ENCODE measurements at places on chromosomes 6 and 20. TPM values are rescaled to one million over a fixed set of nuclear protein-coding genes. Genes with fewer than 3 reads are reported as not detected.

DNA sequence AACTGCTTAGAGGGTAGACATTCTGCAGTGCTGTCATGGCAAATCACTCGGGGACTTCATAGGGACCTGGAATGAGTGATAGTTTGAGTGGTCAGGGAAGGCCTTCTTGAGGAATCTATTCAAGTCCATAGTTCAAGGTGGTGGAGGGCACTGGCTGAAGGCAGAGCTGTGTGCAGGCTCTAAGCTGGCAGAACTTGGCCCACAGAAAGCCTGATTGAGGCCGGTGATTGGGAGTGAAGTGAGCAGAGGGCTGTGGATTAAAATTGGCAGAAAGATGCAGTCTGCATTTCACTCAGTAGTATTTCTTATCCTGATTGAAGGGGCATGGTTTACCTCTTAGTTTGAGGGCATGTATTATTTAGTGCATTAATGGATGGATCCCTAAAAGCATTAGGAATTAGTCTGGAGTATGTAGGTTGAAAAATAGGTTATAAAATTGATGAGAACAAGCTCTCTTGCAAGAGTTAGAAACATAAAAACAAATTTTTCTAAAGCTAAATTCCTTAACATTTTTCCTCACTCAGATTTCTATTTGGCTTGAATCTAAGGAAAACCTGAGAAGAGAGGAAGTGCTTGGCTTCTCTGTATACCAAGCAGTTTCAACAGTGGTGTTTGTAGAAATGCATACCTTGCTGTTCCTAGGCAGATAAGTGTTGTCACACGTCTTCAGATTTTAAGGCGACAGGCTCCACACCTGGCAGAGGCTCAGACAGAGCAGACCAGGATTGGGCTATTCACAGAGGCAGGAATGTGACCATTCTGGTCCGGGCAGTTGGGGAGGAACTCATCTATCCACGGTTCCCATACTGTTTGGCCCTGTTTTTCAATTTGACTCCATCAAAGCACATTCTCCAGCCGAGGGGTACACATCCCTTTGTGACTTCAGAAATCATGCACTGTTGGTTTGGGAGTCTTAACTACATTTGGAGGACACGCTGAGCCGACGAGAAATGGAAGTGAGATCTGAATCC, 45.2 kb downstream of the UTRN start:
- no peaks in the 10 kb centered on the region for H3K36me3 ChIP-seq
- H3K27me3 ChIP-seq: no peaks in the 10 kb centered on the region
- H3K27ac ChIP-seq: no peak overlapping the region

GRCh38 chr20:29497261-29497671, 1760.2 kb upstream of the DEFB115 start:
- H3K4me3 ChIP-seq: no peak overlapping the region
- H3K27me3 ChIP-seq: no peaks in the 10 kb centered on the region
- H3K4me1 ChIP-seq: no peaks in the 10 kb centered on the region
- H3K27ac ChIP-seq: no peak overlapping the region

Gene OGFR
- 38.5 TPM for total RNA-seq

GRCh38 chr6:37614491-37614890, 83.2 kb downstream of the MDGA1 start:
- H3K27me3 ChIP-seq: no peaks in the 10 kb centered on the region
- H3K36me3 ChIP-seq: no peaks in the 10 kb centered on the region
- no peak overlapping the region for H3K27ac ChIP-seq
- no peak overlapping the region for H3K4me3 ChIP-seq
- H3K4me1 ChIP-seq: peaks cover 21% of the 10 kb centered on the region

- no peak for DNase-seq
- no peak overlapping the region for H3K4me3 ChIP-seq
- H3K27ac ChIP-seq: no peak overlapping the region
- H3K27me3 ChIP-seq: no peaks in the 10 kb centered on the region
- peaks cover 13% of the 10 kb centered on the region for H3K36me3 ChIP-seq
Observed at GRCh38 chr6:150887978-150888563, 22.6 kb downstream of the MTHFD1L start.

Gene PTCHD4
- 1.4 TPM for total RNA-seq

DNA sequence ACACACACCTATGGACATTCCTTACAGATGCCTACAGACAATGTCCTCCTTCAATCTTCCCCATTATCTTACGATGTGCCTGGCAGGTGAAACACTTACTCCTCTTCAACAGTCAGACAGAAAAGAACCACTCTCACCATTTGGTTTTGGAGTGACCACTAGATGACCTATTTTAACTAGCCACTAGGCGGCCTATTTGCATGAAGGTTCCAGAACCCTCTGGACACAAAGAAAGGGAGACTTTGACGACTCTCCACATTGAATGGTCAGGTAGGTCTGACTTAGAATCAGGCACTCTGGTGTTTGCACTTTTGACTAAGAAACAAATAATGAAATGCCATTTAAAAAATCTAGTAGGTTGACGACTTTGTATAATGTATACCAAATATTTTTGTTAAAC, 42.0 kb downstream of the PNLDC1 start:
- no peak overlapping the region for H3K27ac ChIP-seq
- H3K4me1 ChIP-seq: no peaks in the 10 kb centered on the region
- no peak overlapping the region for H3K4me3 ChIP-seq
- H3K27me3 ChIP-seq: no peaks in the 10 kb centered on the region
- no peak for DNase-seq

DNA sequence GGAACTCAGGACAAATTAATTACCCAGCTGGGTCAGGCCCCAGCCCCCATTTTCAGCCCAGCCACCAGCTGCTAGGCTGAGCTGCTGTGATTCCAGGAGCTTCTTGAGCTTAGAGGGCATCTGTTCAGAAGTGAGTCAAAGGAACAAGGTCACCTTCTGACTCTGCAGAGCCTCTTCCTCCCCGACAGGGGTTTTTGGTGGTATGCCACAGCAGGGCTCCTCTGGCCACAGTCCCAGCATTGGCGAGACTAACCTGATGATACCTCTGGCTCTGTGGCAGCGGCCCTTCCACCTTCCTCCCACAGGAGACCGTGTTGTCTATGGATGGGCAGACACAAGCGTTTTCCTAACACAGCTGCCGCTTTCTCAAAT, 39.7 kb downstream of the ZC3H12D start:
- H3K36me3 ChIP-seq: no peaks in the 10 kb centered on the region
- H3K4me3 ChIP-seq: no peak overlapping the region
- no peak for DNase-seq
- peaks cover 6% of the 10 kb centered on the region for H3K4me1 ChIP-seq
- H3K27me3 ChIP-seq: peaks cover 14% of the 10 kb centered on the region

DNA sequence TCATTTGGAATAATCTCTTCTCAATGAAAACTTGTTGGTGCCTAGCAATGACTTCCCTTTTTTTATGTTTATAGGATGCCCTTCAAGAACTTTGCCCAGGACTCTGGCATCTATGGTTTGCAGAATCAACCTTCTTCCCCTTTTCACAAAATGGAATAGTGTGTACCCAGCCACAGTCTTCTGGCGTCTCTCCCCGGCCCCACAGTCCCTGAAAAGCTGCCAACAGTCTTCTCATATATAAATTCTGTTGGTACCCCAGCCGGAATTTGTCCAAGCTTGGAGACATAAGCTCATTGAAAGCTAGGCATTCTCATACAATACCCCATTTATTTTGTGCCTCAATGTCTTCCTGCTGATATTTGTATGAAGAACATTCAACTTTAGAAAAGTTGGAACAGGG, 26.4 kb upstream of the MCM3 start:
- H3K4me3 ChIP-seq: no peak overlapping the region
- no peak for DNase-seq
- no peaks in the 10 kb centered on the region for H3K27me3 ChIP-seq
- no peak overlapping the region for H3K27ac ChIP-seq

Gene C20orf141
- total RNA-seq: not detected

GRCh38 chr6:47098570-47098993, 56.5 kb upstream of the ADGRF1 start:
- no peak overlapping the region for H3K27ac ChIP-seq
- no peaks in the 10 kb centered on the region for H3K36me3 ChIP-seq
- DNase-seq: no peak
- H3K4me1 ChIP-seq: peaks cover 11% of the 10 kb centered on the region

DNA sequence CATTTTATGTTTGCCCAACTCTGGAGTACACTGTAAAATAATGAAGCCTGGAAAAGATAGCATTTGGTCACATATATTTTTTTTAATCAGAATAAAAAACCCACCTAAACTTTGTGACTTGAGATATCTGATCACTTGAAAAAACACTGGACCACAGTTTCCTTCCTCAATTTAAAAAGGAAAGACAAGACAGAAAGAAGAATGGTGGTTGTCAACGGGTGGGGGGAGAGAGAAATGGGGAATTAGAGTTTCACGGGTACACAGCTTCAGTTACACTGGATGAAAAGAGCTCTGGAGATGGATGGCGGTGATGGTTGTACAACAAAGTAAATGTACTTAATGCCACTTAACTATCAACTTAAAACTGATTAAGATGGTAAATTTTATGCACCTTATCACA, 14.7 kb upstream of the DST start:
- no peaks in the 10 kb centered on the region for H3K27me3 ChIP-seq
- no peak overlapping the region for H3K27ac ChIP-seq
- no peak for DNase-seq
- peaks cover 3% of the 10 kb centered on the region for H3K36me3 ChIP-seq
